ENCODE measurements at places on chromosomes 7 and 10. TPM values are rescaled to one million over a fixed set of nuclear protein-coding genes. Genes with fewer than 3 reads are reported as not detected.

GRCh38 chr7:157248659-157249058, 88.1 kb upstream of the DNAJB6 start:
- DNase-seq: no peak

DNA sequence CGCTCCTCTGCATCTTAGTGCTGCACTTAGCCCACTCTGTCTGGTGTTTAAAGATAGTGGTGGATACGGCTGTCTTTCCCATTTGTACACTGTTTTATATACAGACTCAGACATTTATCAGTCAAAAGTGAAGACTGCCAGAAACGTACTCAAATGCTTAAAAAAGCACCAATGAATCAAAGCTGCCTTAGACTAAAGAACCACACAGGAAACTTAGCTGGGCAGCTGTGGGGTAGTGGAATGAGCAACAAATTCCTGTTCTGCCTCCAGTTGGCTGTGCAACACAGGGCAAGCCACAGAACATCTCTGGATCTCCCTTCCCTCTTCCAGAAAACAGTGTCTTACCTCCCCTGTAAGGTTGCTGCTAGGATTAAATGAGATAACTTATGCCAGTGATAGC, 76.0 kb downstream of the ATXN7L1 start:
- no peak for DNase-seq

DNA sequence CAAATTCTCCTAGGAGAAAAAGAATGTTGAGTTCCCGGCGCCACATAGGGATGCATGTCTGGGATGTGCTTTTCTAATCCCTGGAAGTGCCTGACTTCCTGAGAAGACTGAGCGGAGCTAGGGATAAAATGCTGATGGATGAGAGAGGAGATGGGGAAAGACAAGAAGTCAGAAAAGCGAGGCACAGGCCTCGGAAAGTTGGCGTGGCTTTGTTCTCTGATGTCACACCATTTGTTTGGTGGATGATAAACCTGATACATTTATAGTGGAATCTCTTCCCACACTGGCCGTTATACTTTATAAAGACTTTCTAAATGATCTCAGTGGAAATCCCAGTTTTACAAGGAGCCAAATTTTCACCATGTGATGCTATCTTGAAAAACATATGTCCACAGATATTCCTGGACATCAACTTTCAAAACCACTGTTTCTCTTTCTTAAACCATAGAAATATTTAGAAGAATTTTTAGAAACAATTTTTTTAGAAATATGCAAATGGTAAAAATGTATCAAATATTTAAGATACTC, 188.8 kb upstream of the SVIL start:
- no peak for DNase-seq

DNA sequence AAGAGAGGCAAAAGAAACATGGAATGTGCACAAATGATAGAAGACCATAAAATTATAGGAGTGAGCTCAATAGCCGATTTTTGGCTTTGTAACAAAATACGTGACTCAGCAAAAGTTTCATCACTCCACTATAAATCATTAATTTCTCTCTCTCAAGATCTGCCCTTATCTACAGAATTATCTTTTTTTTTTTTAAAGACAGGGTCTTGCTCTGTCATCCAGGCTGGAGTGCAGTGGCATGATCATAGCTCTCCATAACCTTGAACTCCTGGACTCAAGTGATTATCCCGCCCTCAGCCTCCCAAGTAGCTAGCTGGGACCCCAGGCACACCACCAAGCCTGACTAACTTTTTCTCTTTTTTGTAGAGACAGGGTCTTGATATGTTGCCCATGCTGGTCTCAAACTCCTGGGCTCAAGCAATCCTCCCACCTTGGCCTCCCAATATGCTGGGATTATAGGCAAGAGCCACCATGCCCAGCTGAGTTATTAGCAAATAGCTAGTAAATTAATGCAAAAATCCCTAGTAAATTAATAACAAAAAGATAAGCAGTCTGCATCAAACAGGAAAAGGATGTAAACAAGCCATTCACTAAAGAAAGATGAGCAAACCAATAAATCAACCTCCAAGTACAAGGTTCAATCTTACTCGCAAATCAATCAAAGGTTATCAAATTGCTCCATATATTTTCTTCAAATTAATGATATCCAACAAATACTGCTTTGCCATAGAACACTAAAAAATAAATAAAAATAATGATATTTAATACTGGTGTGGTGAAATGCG, 450.7 kb downstream of the PARD3 start:
- no peak for DNase-seq

GRCh38 chr7:151864081-151864480, 12.8 kb downstream of the PRKAG2 start:
- DNase-seq: no peak

GRCh38 chr10:767211-767610, 77.7 kb upstream of the DIP2C start:
- DNase-seq: no peak

GRCh38 chr10:119379466-119380071, 162.9 kb downstream of the RGS10 start:
- DNase-seq: no peak

ANK3 gene
- total RNA-seq: 95.4 TPM

- DNase-seq: no peak
Observed at GRCh38 chr7:50868426-50869100, 85.9 kb upstream of the GRB10 start.

- DNase-seq: no peak
Observed at GRCh38 chr10:86657396-86658011, 3.2 kb downstream of the OPN4 start.

DNA sequence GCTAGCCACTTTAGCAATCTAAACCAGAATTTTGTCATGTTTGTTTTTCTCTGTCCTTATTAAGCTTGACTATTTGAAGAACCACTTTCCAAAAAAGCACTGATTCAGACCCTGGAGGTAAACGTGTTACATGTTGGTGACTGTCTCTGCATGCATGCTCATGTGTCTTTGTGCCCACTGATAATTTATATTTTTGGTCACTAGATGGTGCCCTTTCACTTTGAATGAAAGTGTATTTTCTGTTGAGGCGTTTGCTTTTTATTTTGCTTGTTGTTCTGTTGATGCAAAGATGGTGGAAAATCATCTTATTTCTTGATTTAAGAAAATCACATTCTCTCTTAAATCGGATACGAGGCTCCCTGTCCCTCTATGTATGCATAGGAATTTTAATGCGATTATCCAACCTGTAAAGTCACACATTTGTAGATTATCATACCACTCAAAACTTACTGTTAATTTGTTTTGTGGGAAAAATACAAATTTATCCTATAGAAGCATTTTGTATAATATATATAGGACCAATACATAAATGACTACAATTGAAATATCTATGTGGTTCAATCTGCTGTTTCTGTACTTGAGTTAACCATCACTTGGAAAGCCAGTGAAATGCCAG, 269.3 kb downstream of the BICC1 start:
- no peak for DNase-seq

GRCh38 chr7:41030673-41031072, 672.2 kb downstream of the INHBA start:
- DNase-seq: no peak

GRCh38 chr10:101139421-101139911, 8.4 kb downstream of the TLX1 start:
- DNase-seq: no peak

DNA sequence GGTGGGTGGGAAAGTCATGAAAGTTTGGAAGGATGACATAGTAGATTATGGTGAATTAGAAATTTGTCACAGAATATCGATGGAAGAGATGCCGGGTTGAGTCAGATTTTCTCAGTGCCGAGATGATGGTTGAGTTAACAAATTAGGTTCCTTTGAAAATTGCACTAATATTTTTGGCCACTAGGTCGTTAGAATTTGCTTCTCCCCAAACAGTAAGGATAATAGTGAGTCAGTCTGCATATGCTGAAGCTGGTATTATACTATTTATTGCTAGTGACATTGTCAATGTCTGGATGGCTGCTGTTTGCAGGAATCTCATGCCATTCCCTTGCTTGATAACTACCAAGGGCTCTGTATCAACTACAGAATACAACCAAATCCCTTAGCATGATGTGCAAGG, 37.7 kb upstream of the MINDY3 start:
- DNase-seq: no peak

POLR2J3 gene
- 24.1 TPM for total RNA-seq

DNA sequence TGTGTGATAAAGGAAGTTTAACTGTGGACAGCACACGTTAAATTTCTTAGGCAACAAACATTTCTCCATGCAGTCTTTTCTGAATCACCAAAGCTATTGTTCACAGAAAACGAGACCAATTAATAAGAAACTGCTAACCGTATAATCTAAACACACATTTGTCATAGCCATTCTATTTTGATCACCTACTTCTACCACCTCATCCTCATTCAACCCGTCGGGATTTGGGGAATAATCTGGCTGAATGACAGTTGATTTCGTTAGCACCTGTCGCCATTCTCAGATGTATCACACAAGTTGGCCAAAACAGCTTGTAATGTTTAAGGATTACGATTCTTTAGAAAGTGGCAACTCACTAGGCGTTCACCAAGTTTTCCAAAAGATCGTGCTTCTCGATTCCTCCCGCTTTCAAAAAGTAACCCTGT, 1.2 kb downstream of the EZH2 start:
- no peak for DNase-seq

- DNase-seq: no peak
Observed at GRCh38 chr7:130063036-130063435, 7.3 kb upstream of the KLHDC10 start.

GPR15LG gene
- total RNA-seq: 621 TPM

- DNase-seq: peak; percentile 41
Observed at GRCh38 chr10:72637398-72637857, 11.5 kb upstream of the MICU1 start.

SLC4A2 gene
- 76.7 TPM for total RNA-seq

- DNase-seq: no peak
Observed at GRCh38 chr7:153152801-153153422, 393.4 kb downstream of the ACTR3B start.

DNA sequence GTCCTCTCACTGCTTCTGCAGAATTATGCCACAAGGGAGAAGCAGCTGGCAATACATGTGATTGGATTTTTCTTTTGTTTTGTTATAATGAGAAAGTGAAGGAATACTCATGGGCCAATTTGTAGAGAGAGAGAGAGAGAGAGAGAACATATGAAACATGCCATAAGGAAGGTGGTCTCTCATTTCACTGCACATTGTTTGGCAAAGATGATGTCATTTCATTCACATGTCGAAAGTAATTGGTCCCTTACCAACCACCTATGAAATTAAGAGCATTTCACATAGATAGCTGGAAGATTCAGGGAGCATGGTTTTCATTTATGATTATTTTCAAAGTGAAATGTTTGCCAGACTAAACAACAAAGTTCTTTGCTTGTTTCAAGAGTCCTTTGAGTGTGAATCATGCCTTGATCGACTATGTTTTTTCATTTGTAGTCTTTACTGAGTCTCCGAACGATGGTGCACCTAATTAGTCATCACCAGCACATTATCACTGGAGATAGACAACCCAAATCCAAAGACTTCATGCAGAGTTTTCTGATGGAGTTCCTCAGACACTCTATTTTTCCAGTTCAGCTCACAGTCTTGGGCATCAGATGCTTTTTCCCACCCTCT, 130.1 kb upstream of the ZEB1 start:
- DNase-seq: no peak

- no peak for DNase-seq
Observed at GRCh38 chr7:41648501-41648900, 54.4 kb downstream of the INHBA start.

TET1 gene
- 0.64 TPM for total RNA-seq

GRCh38 chr10:118547282-118547681, 48.2 kb downstream of the PRLHR start:
- no peak for DNase-seq

DNA sequence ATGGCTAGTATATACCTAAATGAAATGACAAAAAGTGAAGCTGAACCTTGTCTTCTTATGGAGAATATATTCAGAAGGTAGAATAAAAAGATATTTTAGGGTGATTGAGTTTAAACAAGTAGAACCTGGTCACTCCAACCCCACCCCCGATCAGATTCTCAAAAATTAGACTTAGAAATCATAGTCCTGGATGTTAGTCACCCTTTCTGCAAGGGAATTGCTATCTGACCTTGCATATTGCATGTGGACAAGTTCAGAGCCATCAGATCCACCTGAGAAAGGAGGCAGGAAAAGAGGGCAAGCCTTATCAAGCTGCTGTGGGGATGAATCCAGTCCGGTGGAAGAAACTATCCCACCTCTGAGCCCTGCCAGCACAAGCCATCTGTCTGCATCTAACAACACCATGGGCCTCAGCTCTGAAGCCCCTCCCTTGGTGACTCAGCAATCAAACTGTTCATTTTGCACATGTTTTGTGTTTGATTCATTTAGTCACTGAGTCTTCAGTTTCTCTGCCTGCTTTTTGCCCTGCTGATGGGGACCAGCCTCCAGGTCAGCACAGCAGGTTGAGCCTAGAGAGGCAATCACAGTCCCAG, 727.3 kb downstream of the AUTS2 start:
- DNase-seq: no peak

GRCh38 chr10:69323622-69324021, 45.3 kb downstream of the HK1 start:
- DNase-seq: no peak

GRCh38 chr10:34773636-34774630, 41.2 kb downstream of the PARD3 start:
- no peak for DNase-seq

CYP3A7 gene
- 0.39 TPM for total RNA-seq

GRCh38 chr10:73997461-73997786, 492 bp upstream of the VCL start:
- DNase-seq: peak; percentile 92

DNA sequence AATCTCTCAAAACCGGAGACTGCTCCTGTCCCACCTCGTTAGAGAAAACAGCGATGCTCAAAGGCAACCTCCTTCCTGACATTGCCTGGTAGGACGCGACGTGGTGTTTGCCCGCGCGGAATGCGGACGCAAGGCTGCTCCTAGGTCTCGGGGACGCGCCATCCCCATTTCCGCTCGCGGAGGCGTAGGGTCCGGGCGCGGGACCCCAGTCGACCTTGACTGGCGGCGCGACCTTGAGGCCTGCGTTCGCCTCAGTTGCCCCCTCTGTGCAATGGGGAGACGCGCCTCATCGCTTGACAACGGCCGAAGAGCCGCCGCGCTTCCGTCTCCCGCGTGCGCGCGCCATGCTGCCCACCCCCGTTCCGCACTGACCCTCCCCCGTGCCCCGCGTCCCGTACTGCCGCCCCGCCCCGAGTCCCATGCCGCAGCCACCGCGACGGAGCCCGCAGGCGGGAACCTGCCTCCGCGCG, 412 bp upstream of the PPIA start:
- DNase-seq: no peak

DNA sequence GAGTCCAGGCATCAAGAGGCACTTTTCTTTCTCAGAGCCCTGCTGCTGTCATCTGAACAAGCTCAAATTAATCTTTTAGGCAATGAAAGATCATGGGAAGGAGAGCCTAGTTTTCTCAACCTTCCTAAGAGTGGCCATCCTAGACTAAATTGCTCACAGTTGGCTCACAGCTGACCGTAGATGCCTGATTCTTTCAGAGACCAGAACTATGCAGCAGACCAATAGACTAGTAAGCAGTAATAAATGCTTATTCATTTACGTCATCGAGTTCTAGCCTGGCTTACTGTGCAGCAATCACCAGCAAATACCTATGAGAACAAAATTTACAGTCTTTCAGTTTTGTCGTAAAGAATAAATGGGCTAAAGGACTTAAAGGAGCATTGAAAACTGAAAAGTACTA, 602.9 kb upstream of the GHITM start:
- DNase-seq: no peak

ACTL6B gene
- total RNA-seq: 0.42 TPM

SFXN2 gene
- 15.0 TPM for total RNA-seq

All from left colon (tissue), 2 donors.